Muscle of leg (tissue), 16 donors: ENCODE measurements at places on chromosomes 1 and 21. TPM values are rescaled to one million over a fixed set of nuclear protein-coding genes. Genes with fewer than 3 reads are reported as not detected.

LMOD1 gene
- polyA plus RNA-seq, result 30.2 TPM

FMO4 gene
- 5.9 TPM for polyA plus RNA-seq

ARMH1 gene
- polyA plus RNA-seq, result 1.5 TPM

ZYG11A gene
- not detected for polyA plus RNA-seq

- peak; percentile 92 for DNase-seq
These were observed at the start of gene CMPK1 for GRCh38 chr1:47333578-47333921. Gene CMPK1 (plus strand): TSS chr1:47333790. CDS start chr1:47333946, 156 bp downstream.

GRCh38 chr1:44723496-44724295, 7.3 kb downstream of the RNU5D-1 start:
- DNase-seq, result peak; percentile 22

DNA sequence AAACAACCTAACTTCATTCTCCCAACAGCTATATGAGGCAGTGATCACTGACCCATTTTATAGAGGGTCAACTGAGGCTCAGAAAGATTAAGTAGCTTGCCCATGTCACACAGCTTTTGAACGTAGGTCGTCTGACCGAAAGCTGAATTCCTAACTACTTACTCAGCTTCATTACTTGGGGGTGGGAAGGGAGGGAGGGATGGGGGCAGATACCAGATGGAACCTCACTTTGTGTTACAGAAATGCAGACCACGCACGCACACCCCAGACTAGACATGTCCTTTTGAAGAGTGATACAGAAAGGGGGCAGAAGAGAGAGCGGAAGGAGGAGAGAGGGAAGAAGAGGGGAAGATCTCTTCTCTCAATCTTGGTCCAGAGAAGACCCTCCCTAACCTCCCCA, 2.3 kb downstream of the ADGRB2 start:
- no peak for DNase-seq

DNA sequence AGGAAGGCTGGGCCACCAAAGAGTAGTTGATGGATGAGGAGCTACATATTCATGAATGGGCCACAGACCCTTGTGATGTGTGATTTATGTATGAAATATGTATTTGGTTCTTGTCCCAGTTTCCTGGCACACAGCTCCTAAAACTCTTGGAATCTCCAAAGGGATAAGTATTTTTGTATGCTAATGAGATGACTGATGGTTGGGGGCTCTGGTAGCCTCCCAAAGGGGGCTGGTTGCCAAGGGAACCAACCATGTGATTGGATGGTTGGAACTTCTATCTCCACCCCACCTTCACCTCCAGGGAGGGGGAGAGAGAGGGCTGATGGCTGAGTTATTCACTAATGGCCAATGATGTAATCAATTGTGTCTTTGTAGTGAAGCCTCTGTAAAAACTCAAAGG, 77.1 kb downstream of the ZNF281 start:
- DNase-seq, result no peak

DNA sequence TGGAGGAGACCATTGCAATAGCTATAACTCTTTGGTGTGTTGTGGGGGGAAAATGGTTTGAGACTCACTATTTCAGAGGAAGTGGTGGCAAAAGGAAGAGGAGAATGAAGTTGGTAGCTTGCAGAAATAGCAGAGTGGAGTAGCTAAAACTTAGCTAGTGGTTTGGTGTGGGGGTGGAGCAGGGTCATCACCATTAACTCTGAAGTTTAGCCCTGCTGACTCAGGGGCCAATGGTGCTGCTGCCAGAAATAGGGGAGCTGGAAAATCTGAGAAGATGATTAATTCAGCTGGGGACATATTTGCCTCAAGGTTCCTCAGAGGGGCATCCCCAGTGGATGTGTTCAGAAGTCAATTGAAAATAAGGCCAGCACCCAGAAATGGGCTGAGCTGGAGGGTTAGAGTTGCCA, 65.4 kb downstream of the RUNX1 start:
- no peak for DNase-seq

DNA sequence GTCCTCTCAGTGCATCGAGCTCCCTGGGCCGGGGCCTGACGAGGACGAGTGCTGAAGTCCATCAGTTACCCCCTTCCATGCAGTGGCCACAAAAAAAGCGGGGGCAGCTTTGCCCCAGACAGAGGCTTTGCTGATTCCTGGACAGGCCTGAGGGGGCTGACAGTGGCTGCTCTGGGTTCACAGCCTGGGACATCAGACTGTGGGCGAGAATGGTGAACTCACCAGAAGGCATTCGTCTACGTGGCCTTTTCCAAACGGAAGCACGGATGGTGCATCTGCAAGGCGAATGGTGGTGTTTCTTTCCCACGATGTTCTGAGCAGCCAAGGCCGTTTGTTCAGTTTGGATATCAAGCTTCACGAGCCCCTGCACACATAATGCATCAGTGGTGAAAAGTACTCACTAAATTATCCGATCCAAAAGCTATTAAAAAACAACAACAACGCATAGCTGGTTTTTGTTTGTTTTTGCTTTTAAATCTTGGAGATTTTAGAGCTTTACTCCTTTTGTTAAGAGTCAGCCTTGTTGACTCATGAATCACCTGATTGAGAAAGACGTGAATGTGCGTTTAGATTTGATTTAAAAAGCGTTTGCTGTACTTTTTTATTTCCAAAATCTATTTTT, 6.3 kb upstream of the ZBTB21 start:
- no peak for DNase-seq

GRCh38 chr1:12387641-12388040, 157.8 kb downstream of the VPS13D start:
- peak; percentile 24 for DNase-seq

DNA sequence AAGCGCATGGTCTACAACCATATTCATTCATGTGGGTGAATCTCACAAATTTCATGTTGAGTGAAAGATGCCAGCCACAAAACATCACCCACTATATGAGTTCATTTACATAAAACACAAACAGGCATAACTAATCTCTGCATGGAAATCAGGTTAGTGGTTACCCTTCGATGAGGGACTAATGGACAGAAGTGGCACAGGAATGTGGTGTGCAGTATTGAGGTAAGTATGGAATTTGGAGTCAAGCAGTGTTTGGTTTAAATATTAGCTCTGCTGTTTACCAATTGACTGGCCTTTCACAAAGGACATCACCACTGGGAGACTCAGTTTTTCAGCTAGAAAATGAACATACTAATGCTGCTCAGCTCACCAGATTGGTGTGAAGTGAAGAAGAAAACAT, 24.2 kb downstream of the CCDC185 start:
- DNase-seq, result no peak

GRCh38 chr1:46530791-46531409, 20.5 kb downstream of the KNCN start:
- no peak for DNase-seq

DNA sequence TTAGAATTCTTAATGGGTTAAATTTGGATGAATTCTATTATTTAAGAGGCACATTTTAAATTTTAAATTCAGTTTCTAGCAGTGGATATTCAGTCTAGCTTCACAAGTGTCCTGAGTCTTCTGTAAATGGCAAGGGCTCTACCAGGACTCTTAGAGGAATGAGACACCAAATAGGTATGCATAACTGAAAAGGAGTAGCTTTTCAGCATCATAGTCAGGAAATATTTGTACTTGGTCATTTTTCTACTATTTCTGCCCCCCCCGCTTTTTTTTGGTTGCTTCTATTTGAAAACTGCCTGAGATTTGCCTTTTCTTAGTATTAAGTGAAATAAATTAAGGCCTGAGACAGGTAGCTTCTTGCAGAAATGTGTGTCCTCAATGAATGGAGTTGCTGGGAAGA, 80.2 kb downstream of the MAST2 start:
- no peak for DNase-seq

GRCh38 chr1:29326123-29326522, 89.8 kb downstream of the PTPRU start:
- DNase-seq, result no peak

DNA sequence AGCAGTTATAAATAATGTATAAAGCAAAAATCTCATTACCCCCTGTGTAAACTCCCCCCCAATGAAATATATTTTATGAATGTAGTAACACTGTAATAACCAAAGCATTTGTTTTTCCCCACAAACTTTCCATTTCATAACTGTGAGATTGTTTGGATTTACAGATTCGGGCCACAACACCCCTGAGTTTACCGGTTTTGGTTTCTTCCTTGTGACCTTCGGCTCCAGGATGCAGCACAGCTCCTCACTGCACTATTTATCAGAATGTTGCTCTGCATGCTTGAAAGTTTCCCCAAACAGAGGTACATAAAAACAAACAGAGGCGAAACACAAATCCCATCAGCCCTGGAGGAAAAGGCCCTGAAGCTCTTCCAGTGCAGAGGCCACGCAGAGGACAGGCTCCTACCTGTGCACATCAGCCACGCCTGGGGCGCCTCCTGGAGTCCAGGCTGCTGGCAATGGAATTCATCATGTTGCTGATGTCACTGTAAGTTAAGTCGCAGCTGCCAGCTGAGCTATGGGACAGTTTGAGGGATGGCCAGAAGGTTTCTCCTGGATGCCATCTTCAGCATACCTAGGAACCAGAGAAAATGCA, 122.0 kb downstream of the LMO4 start:
- DNase-seq, result no peak

GRCh38 chr1:60589046-60589748, 493.2 kb upstream of the NFIA start:
- no peak for DNase-seq
